LHCN-M2 (cell line): ENCODE measurements at places on chromosomes 7 and 10. TPM values are rescaled to one million over a fixed set of nuclear protein-coding genes. Genes with fewer than 3 reads are reported as not detected.

GRCh38 chr7:112668561-112668960, 121.6 kb downstream of the TMEM168 start:
- DNase-seq = peak; percentile 49

DNA sequence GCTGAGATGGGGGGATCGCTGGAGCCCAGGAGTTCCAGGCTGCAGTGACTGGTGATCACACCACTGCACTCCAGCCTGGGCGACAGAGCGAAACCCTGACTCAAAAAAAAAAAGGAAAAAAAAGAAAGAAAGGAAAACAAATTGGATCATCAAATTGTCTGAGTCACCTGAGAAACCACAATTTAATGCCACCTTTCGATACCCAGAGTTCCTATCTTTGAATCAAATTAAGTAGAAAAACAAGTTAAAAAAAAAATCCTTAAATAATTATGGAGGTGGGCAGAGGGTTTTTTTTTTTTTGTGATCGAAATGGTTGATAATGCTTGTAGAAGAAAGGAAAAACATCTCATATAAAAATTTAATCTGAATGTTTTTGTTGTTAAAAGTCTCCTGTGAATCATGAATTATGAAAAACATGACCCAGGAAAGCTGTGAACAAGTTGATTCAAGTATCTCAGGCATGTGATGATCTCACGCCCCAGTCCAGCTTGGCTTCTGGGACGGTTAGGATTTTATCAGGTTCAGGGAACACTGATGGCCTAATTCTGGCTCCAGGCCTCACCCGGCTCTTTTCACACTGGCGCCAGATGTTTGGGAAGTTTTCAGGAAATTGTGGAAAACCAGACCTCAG, 25.3 kb upstream of the CUX1 start:
- peak; percentile 74 for DNase-seq

- DNase-seq = no peak
Observed at GRCh38 chr10:123970207-123970926, 78.8 kb upstream of the CPXM2 start.

DNA sequence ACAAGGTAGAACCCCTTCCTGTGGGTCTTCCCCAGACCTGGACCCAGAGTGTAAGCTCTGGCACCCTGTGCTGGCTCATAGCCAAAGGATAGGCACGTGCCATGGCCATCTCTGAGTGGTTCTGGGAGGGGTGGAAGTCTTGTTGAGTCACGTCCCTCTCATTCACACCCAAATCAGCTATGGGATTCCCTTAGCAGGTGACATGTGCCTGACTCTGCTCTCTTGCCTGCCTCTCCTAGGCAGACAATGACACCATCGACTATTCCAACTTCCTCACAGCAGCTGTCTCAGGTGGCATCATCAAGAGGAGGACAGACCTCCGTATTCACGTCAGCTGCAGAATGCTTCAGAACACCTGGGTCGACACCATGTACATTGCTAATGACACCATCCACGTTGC, 59.8 kb downstream of the C10orf120 start:
- DNase-seq = no peak

DNA sequence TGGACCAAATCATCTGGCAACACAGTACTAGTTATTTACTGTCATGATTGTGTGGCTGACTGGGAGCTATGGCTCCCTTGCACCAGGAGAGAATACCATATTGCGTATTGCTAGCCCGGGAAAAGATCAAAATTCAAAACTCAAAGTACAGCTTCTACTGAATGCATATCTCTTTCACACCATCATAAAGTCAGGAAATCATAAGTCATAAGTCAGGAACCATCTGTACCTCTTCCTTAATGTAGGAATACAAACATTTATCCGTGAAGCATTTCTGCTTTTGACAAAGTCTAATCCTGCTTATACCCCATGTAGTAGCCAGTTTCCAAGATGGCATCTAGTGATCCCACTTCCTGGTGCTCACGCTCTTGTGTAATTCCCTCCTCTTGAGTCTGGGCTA, 2.2 kb upstream of the CREB3L2 start:
- no peak for DNase-seq

GRCh38 chr7:28961972-28962371, 3.8 kb upstream of the TRIL start:
- DNase-seq = no peak

GRCh38 chr10:113357681-113358300, 195.1 kb upstream of the HABP2 start:
- no peak for DNase-seq

DNA sequence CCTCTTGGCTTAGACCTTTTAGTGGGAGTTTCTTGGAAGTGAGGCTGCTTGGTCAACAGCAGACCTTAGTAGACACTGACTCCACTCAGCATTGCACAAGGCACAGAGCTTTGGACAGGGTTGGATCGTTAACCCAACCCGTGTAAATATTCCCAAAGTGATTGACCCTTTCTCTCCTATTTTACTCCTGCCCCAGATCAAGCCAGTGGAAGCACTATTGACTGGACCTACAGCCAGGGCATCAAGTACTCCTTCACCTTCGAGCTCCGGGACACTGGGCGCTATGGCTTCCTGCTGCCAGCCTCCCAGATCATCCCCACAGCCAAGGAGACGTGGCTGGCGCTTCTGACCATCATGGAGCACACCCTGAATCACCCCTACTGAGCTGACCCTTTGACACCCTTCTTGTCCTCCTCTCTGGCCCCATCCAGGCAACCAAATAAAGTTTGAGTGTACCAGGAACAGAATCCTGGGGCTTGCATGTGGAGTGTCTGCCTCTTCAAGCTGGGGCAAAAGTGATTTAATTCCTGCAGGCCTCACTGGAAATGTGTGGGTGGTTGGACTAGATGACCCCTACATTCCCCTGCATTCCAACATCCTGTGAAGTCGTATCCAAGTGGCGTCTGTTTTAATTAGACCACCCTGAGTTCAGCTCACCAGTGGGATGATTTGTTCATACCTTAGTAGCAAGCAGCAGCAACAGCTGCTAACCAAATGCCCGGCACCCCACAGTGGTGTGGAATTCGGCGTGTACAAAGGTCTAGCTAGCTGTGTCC, 7.5 kb downstream of the CPA1 start:
- DNase-seq = peak; percentile 88

DNA sequence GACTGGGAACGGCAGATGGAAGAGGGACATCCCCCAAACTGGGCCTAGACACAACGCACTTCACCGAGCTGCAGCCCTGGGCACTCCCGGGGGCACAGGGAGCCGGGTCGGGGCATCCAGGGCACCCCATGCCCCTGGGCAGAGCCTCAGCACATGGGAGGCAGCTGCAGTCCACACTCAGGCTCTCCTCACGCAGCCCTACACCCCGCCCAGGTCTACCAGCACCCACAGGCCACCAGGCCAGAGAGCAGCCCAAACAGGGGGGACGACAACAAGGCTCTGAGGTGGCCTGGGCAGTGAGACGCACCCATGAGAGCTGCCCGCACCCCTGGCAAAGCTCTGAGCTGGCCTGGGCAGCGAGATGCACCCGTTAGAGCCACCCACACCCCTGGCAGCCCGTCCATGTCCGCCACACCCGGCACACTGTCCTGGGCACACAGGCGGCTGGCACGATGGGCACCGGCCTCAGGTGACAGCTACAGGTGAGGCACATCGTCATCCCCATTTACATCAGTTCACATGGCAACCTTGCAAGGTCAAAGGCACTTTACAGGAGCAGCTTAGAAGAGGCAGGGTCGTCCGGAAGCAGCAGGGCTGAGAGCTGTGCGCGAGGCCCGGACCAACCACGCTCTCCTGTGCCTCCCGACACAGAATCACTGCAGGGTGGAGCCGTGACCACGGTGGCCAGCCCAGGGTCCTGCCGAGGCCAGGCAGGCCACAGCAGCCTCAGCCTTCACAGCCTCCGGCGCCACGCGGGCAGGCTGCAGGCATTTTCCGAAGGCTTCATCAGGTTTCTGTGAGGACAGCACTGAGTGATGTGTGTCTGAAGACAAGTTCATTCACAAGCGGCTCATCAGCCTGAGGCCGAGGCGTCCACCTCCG, 228.6 kb downstream of the MAD1L1 start:
- DNase-seq = no peak

The GPC2 gene
- 9.6 and 9.9 TPM in 2 replicates for total RNA-seq

The LEP gene
- total RNA-seq = not detected in 2 replicates
